ENCODE measurements at places on chromosomes 11 and 22. TPM values are rescaled to one million over a fixed set of nuclear protein-coding genes. Genes with fewer than 3 reads are reported as not detected.

DNA sequence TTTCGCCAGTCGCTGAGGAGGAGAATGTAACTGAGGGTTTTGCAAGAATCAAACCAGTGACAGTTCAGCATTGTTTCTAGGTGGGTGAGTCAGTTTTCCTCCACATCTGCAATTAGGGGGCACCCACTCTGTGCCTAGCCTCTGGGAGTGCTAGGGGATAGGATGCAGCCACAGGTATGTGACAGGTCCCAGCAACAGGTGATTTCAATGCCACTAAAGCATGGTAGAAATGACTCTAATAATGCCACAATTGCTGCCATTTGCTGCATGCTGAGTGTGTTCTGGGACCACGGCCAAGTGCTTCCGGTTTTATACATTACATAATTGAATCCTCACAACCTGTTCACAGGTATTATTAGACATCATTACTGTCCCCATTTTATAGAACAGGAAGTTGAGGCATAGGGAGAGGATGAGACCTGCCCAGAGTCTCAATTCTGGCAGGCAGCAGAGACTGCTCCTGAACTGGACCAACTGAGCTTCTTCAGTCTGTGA is 556 bp downstream of the CRYBB2 start:
- no peak for DNase-seq

GRCh38 chr11:22786475-22786874 is 43.1 kb downstream of the SVIP start:
- DNase-seq, result no peak

PATE1 gene
- not detected for total RNA-seq

- no peak for DNase-seq
These were observed 315.7 kb upstream of the ANO5 start for GRCh38 chr11:21877151-21877550.

GLYATL2 gene
- 2.8 TPM for total RNA-seq

TTC36 gene
- 0.79 TPM for total RNA-seq

SORL1 gene
- total RNA-seq, result 25.3 TPM

- DNase-seq, result no peak
These were observed 25.2 kb downstream of the BCR start for GRCh38 chr22:23205339-23206049.

GRCh38 chr11:73236854-73237253 is 18.8 kb downstream of the P2RY2 start:
- no peak for DNase-seq

NLRP14 gene
- total RNA-seq, result 0.20 TPM

DNA sequence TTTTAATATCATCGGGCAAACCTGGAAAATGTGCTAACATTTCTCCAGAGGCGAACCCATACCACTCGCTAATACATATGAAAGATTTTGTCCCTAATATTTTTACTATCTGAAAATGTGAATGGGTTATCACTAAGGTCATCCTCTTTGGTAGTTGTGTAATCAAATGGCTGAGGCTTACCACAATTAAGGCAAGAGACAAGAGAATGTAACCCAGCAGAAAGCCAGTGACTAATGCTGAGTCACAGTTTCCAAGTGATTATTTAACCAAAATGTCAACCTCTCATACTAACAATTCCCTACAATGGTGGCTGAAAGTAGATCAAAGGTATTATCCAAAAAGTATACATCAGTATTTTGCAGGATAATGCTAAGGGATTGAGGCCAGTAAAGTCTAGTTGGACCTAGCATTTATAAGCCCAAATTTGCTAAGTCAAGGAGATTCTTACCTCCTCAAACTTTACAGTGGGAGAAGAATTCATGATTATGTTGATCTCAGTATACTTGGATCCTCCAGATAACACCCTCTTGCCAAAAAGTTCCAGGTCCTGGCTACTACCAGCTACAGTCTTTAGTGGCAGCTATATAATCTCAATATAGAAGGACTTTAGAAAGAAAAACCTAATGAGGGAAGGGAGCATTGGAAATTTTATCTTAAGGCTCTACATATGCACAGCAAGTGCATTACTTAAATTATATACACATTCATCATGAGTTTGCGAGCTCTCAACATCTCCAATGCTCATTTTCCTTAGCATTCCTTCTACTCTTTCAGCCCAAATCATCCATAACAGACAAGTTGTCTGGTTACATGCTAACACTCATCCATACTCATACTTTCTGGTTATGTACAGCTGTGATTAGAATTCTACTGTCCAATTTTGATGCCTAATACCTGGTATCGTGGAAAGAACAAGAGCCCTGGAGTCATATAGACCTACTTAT is 25.4 kb downstream of the SIK3 start:
- no peak for DNase-seq

DNA sequence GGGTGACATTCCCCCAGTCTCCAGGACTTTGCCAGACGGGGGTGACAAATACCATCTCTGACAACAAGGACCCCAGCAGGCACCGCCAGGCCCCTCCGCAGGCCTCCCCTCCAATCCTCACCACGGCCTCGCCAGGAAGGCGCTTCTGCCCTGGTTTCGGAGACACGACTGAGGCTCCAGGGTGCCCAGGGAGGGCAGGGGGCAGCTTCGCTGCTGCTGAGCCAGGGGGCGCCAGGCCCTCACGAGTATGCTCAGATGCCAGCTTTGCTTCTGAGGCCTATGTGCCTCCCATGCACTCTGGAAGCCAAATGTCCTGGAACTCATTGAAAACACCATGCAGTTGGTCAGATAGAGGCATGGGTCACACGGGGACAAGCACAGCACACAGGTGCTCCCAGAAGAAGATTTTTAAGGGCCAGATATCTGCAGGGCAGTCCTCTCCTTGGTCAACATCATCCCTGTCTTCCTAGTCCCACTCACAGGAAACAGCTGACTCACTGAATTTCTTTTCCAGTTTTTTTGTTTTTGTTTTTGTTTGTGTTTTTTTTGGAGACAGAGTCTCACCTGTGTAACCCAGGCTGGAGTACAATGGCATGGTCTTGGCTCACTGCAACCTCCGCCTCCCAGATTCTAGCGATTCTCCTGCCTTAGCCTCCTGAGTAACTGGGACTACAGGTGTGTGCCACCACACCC is 19.9 kb downstream of the BID start:
- no peak for DNase-seq

TSPAN32 gene
- total RNA-seq, result 1.2 TPM

DNA sequence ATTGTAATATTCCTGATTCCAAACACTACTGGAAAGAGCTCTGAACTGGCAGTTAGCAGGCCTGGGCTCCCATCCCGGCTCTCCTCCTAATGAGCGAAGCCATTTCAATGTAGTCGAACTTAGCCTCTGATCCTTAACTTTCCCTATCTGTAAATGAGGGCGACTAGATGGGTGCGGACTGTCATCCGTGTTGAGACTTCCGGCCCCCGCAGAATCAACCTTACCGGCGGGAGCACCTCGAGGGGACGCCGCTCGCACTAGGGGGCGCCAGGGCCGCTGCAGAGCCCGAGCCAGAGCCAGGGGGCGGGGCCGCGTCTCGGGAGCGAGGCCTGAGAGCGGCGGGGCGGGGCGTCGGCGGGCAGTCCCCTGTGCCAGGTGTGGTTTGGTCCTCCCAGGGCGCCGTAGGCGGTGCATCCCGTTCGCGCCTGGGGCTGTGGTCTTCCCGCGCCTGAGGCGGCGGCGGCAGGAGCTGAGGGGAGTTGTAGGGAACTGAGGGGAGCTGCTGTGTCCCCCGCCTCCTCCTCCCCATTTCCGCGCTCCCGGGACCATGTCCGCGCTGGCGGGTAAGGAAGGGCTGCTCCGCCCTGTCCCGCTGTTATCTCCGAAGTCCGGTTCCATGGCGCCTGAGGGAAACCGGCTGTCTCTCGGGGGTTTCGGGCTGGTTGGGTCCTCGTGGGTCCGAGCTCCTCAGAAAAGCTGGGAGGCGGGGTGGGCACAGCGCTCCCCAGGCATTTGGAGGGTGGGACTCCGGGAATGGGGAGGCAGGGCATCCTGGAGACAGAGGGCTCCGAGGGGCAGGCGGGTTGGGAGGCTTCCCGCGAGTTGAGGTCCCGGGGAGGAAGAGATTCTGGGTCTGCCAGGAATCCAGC is at the start of gene LIMK2:
LIMK2 (plus strand) TSS at position 437 of the 869 bp plus-strand sequence; CDS start at position 548, 111 bp downstream.
- DNase-seq, result peak; percentile 52
